ENCODE measurements at places on chromosomes 5 and 9.

- no peak for DNase-seq
Measured at GRCh38 chr5:17482790-17483189, 15.2 kb upstream of the TAF11L2 start.

- DNase-seq, result no peak
Measured at GRCh38 chr5:79122973-79123372, 11.4 kb downstream of the BHMT start.

- DNase-seq, result no peak
Measured at GRCh38 chr5:88743231-88743834, 139.7 kb downstream of the MEF2C start.

DNA sequence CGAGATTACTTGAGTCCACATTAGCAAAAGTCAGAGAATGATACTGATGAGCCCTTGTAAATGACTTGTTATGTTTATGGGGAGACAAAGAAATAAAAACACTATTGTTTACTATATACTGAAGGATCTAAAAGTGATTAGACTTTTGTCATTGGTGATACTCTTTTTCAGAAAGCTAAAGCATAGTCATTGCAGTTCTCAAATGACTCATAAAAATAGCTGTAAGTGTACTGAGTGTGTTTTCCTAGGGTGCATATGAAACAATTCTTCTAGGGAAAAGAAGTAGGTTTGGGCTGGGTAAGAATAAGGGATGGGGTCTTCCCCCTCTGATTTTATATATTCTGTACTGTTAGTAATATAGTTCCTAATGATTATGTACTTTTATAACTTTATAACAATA, 32.6 kb downstream of the WDR36 start:
- DNase-seq, result no peak

Data from vagina (tissue), 2 donors.